Pericardium fibroblast (primary cell): ENCODE measurements at places on chromosomes 2 and 18. TPM values are rescaled to one million over a fixed set of nuclear protein-coding genes. Genes with fewer than 3 reads are reported as not detected.

Gene KIAA2012
- total RNA-seq: not detected in 2 replicates

Gene TUBA3E
- not detected in 2 replicates for total RNA-seq

Gene TEX44
- total RNA-seq: not detected in 2 replicates

Gene NFATC1
- 7.5 and 8.3 TPM in 2 replicates for total RNA-seq

Gene GALNT14
- total RNA-seq: 0.09 TPM in 1 of 2 replicates, not detected in the other

Gene CFAP53
- total RNA-seq: under 0.01 TPM in 1 of 2 replicates, not detected in the other

Gene GPR45
- not detected in 2 replicates for total RNA-seq

Gene LRRTM1
- total RNA-seq: 0.23 TPM in 1 of 2 replicates, not detected in the other

Gene HOXD12
- not detected in 2 replicates for total RNA-seq

Gene ZBTB7C
- total RNA-seq: 0.82 and 0.85 TPM in 2 replicates
